ENCODE measurements at places on chromosomes 1 and 21. TPM values are rescaled to one million over a fixed set of nuclear protein-coding genes. Genes with fewer than 3 reads are reported as not detected.

The CFAP107 gene
- total RNA-seq, result not detected

The MYCL gene
- total RNA-seq, result 0.19 TPM

DNA sequence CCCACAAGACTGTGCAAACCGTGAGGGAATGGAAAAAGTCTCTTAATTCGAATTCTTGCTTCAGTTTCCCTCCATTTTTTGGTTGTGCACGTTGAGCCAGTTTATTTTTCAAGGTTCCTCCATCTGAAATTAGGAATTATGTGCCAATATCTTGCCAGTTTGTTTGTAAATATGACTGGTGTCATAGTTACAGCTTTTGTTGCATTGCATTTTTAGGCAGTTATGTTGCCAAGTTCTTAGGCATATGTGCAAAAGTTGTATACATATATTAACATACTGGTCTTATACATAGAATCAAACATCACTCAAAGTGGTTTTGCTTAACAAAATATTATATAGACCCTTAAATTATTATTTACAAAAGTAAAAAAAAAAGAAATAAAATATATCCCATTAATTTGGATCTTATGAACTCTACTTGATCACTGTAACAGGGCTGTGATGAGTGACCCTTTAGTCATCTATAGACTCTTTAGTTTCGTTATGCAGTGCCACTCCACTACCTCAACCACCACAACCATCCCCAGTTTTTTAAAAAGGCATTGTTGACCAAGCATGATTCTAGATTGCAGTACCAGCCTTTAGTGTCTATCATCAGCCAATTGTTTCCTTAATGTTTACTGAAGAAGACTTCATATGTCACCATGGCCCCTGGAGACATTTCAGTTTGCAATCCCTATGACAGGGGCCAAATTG lies 20.9 kb upstream of the DYNLT5 start:
- DNase-seq, result no peak

- DNase-seq, result no peak
These were observed 31.0 kb upstream of the PLEKHO1 start for GRCh38 chr1:150118716-150119115.

- no peak for DNase-seq
These were observed 47.4 kb upstream of the MTF2 start for GRCh38 chr1:93031711-93032110.
